ENCODE measurements at places on chromosomes 7 and 10.

GRCh38 chr7:128033246-128033645 is 2.0 kb upstream of the LRRC4 start:
- DNase-seq: no peak

DNA sequence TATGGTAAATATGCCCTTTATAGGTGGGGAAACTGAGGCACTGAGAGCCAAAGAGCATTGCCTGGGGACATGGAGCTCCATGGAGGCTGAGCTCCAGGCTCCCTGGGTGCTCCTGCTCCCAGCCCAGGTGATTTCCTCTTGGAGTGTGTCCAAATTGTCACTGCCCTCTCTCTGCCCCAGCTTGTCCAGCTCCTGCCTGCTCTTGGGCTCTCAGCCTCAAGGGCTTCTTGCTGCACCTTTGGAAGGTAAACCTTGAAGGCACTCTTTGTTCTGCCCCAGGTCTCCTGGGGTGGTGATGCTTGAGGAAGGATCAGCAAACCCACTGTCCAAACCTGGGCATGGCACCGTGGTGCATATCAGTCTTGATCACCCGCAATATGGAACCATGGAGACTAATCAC is 166.1 kb downstream of the RPS24 start:
- no peak for DNase-seq

GRCh38 chr7:45147858-45148652 is 9.5 kb upstream of the RAMP3 start:
- no peak for DNase-seq

- no peak for DNase-seq
Measured at GRCh38 chr7:44713141-44713540, 35.5 kb upstream of the ZMIZ2 start.

- peak; percentile 55 for DNase-seq
Measured at GRCh38 chr7:151076863-151077704, 3.5 kb downstream of the FASTK start.
